ENCODE measurements at places on chromosomes 5 and 9.

GRCh38 chr5:10235350-10235749 lies 14.3 kb downstream of the ATPSCKMT start:
- DNase-seq = no peak

DNA sequence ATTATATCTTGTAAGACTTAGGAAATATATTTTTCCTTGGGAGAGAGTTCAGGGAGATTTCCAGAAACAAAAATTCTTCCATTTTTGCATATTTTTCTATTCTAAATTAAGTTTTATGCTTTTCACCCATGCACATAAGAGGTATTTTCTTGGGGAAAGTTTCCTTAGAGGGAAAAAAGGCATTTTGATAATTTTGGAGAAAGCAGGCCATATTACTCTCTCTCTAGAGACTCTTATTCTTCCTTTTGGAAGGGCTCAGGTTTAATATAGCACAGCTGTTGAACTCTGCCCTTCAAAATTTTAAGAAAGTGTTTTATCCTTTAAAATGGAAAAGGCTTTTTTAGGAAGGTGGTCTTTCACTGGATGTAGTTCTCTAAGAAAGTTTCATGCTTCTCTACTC lies 8.0 kb downstream of the NDUFS4 start:
- no peak for DNase-seq

- DNase-seq = no peak
Measured at GRCh38 chr9:136861874-136862457, 4.1 kb downstream of the EDF1 start.

- DNase-seq = no peak
Measured at GRCh38 chr5:143228597-143229293, 174.7 kb downstream of the NR3C1 start.

DNA sequence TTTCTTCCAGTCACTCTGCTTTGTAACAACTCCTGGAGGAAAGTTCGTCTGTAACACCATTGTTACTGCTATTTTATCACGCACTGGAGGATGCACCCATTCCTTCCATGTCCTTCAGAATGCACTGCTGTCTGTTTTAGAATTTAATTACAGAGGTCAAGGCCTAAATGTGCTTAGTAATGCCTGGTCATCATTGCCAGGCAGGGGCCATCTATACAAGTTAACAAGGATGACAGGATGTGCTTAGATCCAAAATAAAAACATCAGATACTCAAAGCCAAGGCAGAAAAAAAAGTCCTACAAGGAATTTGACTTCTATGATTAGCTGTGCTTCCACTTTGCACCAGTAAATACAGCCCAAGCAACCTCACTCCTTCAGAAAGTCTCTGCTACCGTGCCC lies 371.4 kb downstream of the SEMA5A start:
- DNase-seq = no peak

- DNase-seq = no peak
Measured at GRCh38 chr9:19155106-19155935, 28.0 kb upstream of the PLIN2 start.

- DNase-seq = peak; percentile 12
Measured at GRCh38 chr5:139038613-139039305, 159.4 kb downstream of the SIL1 start.

GRCh38 chr9:75930190-75930589 lies 39.7 kb downstream of the PCSK5 start:
- no peak for DNase-seq

DNA sequence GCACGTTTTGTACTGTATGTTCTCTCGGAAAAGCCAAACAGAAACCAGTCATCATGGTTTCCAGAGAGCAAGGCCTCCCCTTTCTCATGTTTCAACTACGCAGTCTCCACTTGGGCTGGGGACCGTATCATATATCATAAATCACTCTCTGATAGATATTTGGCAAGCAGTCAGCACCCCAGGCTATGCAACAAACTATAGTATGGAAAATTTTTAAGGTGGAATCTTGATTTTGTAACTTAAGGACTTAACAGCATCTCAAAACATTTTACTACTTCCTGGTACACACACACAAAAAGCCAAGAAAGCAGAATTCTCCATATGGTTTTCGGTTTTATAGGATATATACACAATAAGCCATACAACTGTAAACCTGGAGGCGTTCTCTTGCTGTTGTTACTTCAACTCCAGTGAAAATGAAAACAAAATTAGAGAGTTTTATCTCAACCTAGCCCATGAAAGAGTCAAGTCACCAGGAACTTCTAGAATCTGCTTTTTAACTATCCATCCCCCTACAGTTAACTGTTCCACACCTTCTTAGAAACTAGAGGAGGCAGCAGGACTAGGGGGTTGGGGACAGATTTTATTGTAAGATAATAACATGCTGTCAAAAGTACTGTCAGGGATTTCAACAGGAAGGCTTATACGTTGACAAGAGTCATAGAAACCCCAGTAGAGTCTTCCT lies 283.4 kb downstream of the NFIB start:
- DNase-seq = no peak

DNA sequence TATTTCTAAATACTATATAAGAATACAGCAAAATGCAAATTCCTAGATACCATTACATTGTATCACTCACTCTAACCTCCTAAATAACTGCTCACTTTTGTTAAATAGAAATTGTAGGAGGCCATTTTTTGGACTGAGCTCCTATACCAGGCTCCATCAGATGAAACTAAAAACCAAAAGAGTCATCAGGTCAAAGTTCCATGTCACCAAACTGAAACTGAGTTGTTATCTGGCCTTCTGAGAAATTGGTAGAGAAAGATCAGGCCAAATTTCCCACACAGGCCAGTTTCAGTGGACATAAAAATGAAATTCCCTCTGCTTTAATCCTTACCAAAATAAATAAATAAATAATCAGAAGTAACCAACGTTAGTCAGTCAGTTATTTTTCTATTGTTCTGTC lies 13.8 kb upstream of the SNX2 start:
- no peak for DNase-seq

GRCh38 chr9:101737705-101738565 lies 512 bp downstream of the GRIN3A start:
- DNase-seq = no peak

GRCh38 chr5:99590806-99591205 lies 662.0 kb upstream of the CHD1 start:
- DNase-seq = no peak

GRCh38 chr5:128014578-128014977 lies 69.0 kb upstream of the SLC12A2 start:
- no peak for DNase-seq

- DNase-seq = no peak
Measured at GRCh38 chr5:155342956-155343355, 329.4 kb downstream of the KIF4B start.

DNA sequence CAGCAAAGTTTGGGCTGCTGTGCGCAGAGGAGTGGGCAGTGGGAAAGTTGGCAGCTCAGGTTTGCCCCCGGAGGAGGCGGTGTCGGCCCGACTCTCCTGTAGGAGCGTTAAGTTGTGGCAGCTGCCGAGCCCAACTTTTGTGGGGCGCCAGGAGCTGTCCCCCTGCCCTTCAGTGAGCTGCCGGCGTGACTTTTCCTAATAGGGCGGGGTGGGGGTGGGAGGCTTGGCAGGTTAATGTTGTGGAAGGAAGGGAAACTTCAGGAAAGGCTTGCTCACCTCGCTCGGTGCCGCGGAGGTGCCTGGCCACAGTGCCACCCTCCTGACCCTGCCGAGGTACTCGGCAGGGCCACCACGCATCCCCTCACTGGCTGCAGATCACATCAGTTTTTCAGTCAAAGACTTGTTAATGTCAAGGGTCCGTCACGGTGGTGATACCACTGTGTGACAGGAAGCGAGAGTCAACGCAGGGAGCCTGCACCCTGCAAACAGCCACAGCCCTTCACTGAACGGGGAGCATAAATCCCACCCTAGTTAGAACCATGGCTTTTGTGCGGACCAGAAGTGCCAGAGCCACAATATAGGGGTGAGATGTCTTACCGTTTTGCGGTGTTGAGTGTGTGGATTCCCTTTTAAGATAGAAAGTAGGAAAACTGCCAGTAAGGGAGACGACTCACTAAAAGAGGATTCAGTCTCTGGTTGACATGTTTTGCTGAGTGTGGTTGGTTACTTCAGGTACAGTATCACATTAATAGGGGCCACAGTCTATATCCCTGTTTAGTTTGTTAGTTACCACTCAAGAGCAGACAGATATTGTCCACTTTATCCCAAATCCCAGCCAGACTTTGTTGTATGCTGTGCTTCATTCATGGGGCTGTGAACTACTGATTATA lies 796 bp downstream of the LNPEP start:
- peak; percentile 44 for DNase-seq

DNA sequence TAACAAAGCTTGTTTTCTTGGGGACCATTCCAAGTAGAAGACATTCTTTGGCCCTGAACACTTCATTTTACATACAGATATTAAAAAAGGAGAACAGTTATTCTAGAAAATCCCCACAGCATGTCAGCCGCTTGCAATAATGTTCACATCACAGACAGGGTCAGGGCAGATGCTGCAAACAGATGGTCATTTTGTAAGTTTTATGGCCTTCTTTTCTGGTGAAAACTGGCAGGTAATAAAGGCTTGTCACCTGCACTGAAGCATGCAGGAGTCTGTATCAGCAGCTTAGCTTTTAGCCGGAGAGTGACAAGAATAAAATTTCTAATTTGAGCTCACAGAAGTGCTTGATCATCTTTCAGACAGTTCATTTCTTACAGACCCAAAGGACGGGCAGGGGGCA lies 220.9 kb upstream of the DAP start:
- no peak for DNase-seq

DNA sequence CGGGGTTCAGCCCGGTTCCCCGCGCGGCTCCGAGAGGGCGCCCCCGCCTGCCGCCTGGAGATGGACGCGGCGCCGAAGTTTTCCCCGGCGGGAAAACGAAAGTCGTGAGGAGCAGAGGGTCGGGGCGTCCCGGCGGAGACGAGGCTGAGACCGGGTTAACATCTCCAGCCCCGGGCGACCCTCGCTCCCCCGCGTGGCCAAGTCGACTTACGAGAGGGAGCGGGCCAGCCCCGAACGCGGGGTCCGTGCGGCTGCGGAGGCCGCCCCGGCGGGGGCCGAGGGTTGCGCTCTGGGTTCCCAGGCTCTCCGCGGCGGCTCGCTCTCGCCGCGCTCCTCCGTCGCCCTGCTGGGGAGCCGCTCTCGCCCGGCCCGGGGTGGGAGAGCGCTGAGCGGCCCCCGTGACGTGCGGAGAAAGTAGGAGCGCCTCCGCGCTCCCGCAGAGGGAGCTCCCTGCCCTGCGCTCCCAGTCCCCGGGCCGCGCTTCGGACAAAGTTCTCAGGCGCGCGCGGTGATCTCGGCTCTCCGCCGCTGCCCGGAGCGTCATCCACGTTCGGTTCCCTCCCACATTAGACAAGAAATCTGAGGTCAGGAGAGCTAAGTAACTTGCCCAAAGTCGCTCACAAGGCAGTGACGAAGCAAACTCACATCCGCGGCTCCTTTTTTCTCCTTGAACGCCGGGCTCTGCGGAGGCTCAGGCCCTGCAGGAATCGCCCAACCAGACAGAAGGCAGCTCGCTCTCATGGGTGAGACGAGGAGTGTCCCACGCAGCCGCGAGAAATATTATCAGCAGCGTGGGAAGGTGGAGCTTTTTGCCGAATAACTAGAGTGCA lies 1.2 kb upstream of the GCNT4 start:
- peak; percentile 54 for DNase-seq

DNA sequence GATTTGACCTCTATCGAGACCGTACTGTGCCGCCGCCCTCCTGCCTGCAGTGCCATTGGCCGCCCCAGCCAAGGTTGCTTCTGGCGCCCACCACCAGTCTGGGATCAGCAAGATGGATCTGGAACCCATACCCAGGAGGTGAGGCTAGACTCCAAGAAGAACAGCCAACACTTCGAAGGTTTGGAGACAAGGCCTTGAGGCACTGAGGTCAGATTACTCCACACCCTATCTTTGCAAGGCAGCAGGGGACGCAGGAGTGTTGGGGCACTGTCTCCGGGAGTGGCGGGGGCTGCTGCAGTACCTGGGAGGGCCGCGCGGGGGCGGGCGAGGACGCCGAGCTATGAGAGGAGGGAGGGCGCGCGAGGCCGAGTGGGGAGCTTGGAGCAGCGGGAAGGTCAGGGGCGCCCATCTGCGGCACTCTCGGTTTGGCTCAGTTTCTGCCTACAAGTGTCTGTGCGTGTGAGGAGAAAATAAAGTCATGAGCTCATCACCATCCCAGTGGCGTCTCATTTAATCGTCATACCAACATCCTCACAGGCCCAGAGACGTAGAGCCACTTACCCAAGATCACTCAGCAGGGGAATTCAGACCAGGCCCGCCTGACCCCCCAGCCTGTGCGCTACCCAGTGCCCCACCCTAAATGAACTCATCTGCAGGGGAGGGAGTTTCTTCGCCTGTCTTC lies 20.5 kb upstream of the PSD2 start:
- DNase-seq = peak; percentile 74

DNA sequence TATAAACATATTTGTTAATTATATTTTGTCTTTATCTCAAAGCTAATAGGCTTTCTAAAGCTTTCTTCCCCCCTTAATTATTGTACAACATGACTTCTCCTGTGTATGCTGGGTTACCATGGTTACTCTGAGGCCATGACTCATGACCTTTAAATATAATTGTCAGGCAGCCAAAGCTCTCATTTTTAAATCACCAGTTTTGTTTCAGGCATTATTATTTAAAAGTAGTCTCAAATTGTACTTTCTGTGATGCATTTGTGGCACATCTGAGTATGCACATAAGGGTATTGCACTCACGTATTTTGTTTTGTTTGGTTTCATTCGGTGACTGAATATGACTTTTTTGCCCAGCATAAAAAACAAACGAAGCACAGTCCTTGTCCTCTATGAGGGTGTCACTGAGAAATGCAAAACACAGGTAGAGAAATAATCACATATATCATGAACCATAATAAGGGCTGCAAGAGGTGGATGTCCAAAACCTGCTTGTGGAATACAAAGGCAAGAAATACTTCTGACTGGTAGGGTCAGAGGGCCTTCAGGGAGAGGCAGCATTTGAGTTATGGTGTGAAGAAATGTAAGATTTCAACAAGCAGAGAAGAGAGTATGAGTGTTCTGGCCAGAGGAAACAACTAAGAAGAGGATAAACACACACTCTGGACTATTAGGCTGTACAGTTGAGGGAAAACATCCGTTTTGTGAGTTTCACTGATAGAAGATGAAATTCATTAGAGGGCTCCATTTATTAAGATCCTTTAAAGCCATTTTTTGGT lies 2.1 kb downstream of the CCDC192 start:
- peak; percentile 63 for DNase-seq

GRCh38 chr5:167853421-167853820 lies 438.0 kb upstream of the WWC1 start:
- DNase-seq = no peak

GRCh38 chr9:118017607-118018122 lies 313.5 kb downstream of the TLR4 start:
- DNase-seq = no peak

GRCh38 chr5:87729781-87730180 lies 317.1 kb upstream of the CCNH start:
- DNase-seq = no peak
